Ureter (tissue), 1 donor: ENCODE measurements at places on chromosomes 12 and 14. TPM values are rescaled to one million over a fixed set of nuclear protein-coding genes. Genes with fewer than 3 reads are reported as not detected.

DNA sequence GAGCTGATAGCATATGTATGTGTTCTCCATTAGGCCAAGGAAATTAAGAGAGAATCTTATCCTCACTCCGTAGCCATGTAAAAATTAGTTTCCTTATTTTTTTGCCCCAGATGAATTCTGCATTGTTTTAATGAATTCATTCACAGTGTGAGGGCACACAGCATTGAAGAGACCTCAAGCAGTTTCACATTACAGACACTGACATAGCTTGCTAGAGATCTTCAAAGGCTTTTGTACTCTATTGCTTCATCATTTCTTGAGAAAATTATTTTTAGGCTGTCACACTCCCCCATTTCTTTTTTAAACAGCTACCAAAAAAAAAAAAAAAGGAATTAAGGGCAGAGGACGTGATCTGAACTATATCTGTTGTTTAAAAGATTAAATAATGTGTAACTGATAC is 251.1 kb downstream of the BCAT1 start:
- DNase-seq: no peak

DNA sequence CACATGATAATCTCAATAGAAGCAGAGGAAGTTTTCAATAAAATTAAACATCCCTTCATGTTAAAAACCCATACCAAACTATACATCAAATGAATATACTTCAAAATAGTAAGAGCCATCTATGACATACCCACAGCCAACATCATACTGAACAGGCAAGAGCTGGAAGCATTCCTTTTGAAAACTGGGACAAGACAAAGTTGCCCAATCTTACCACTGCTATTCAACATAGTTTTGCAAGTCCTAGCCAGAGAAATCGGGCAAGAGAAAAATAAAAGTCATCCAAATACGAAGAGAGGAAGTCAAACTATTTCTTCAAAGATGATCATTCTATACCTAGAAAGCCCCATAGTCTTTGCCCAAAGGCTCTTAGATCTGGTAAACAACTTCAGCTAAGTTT is 454.7 kb upstream of the PRICKLE1 start:
- DNase-seq: no peak

GRCh38 chr12:49109641-49110463 is 795 bp downstream of the LMBR1L start:
- DNase-seq: no peak

- DNase-seq: no peak
These were observed 211.8 kb downstream of the MSRB3 start for GRCh38 chr12:65490250-65490649.

DNA sequence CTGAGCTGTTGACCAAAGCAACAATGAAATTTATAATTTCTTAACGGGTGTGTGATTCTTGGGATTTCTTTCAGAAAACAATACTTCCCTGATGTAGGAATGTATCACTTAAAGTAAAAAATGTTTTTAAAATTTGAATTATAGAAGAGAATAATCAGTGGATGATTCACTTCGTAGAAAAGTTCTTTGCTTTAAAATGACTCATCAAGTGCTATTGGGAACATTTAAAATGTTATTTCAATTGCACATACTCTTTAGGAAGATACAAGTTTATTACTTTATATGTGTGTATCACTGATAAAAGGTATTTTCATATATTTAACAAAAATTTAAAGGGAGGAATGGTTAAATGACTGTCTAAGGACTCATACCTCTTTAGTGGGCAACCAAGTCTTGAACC is 155.3 kb downstream of the PDE3A start:
- DNase-seq: no peak

- DNase-seq: no peak
These were observed 234.4 kb downstream of the SEC23A start for GRCh38 chr14:38868399-38869290.

- peak; percentile 20 for DNase-seq
These were observed 152.2 kb downstream of the BCL11B start for GRCh38 chr14:99119554-99120525.

- DNase-seq: no peak
These were observed 1.3 kb upstream of the MYG1 start for GRCh38 chr12:53298164-53298563.

GRCh38 chr12:11568155-11568761 is 81.2 kb upstream of the ETV6 start:
- no peak for DNase-seq

- no peak for DNase-seq
These were observed 69.5 kb downstream of the NKX2-1 start for GRCh38 chr14:36450550-36450949.

- no peak for DNase-seq
These were observed 2.4 kb upstream of the KRT7 start for GRCh38 chr12:52230364-52231281.

DNA sequence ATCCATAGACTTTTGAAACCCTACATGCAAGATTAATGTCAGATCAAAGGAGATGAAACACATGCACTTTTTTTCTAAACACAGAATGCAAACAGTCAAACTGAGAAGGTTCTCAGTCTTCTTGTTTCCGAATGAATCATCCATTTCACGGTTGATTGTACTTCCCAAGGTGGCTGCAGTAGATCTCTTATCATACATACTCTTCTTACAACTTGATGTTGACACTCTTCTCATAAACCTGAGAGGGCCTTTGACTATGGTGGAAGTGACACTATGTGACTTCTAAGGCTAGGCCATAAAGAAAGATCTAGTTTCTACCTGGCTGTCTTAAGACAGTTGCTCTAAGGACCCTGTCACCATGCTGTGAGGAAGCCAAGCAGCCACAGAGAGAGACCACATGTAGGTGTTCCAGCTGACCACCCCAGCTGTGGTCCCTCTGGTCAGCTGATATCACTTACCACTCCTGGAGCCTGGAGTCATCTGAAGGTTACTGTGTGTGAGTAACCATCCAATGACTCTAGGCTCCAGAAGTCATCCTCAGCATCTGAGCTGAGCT is 67.2 kb upstream of the HMGA2 start:
- no peak for DNase-seq

DNA sequence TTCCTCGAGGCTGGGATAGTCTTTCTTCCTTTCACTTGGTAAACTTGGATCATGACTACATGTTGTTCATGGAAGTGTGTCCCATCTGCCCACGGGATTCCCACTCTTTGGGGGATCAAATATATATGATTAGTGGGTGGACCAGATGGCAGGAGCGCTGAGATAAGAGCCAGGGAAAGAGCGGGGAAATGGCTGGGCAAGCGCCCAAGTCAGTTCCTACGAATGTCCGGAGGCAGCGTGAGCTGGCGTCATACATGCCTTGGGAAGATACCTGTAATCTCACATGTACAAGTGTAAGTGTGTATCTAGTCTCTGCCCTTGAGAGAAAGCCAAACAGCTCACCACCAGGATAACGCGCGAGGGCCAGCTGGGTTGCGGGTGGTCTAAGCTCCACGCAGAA is 62.3 kb downstream of the FZD10 start:
- DNase-seq: no peak

CCDC177 gene
- not detected for total RNA-seq

CCDC197 gene
- total RNA-seq: not detected

LRFN5 gene
- total RNA-seq: 12.6 TPM

KCNJ8 gene
- total RNA-seq: 10.5 TPM

RAPGEF3 gene
- 83.4 TPM for total RNA-seq

TMEM132C gene
- total RNA-seq: 12.6 TPM
